Esophagus mucosa (tissue), 1 donor: ENCODE measurements at places on chromosomes 12 and 14. TPM values are rescaled to one million over a fixed set of nuclear protein-coding genes. Genes with fewer than 3 reads are reported as not detected.

DNA sequence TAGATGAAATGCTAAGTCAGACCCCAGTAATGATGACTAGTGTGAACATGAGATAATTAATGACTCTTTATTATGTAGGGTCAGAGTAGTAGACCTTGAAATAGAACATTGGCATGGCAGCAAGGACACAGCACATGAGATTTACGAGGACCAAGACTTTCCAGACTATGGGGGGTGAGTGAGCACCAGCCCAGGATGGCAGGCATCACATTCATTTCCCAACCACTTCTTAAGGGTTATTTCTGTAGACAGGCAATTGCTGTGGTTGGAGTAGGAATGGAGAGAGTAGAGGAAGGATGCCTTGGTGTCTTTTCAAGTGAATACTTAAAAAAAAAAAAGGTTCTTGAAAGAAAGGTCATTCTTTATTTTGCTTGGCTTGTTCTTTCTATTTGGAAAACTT is 189.4 kb upstream of the DYRK2 start:
- no peak for ATAC-seq

DNA sequence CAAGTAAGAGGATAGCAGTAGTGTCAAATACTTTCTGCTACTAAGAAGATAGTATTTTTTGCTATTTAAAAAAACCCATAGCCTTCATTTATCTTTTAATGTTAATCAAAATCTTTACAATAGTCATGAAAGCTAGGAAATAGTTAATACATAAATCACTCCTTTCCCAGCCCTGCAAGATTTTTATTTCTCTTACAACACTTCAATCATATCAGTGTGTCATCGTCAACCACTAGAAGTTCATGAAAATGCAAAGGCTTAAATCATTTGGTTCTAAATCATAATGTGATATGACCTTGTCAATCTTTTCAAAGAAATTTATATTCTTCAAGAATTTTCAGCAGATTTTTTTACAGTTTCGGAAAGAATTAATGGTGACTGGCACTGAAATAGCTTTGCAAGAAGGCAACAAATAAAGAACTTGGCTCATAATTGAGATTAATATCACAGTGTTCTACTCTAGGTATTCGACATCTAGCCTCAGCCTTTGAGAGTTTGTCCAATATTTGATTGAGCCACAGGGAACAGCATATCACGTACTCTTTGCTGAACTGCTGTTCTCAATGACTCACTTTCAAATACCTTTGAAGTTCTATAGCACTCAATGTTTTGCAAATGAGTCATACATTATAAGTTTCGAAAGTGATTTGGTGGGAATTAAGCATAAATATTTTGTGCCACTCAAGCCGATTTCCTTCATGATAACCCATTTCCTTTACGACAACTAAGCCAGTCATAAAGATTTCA is 384.0 kb upstream of the FOXG1 start:
- ATAC-seq: peak; percentile 92

GRCh38 chr12:75921622-75922289 is 109.8 kb downstream of the PHLDA1 start:
- ATAC-seq: no peak

GRCh38 chr14:81990312-81990761 is 456.7 kb upstream of the SEL1L start:
- ATAC-seq: peak; percentile 64

IL26 gene
- not detected for total RNA-seq

TAS2R46 gene
- 0.40 TPM for total RNA-seq

GPR84 gene
- total RNA-seq: 0.16 TPM
